ENCODE measurements at places on chromosomes 3 and 15.

- no peak for DNase-seq
Observed at GRCh38 chr3:58025406-58025805, 17.2 kb downstream of the FLNB start.

- DNase-seq = no peak
Observed at GRCh38 chr3:191358929-191359328, 28.6 kb upstream of the UTS2B start.

- DNase-seq = no peak
Observed at GRCh38 chr3:20406611-20407011, 220.6 kb upstream of the SGO1 start.

GRCh38 chr3:113268311-113268710, 57.0 kb downstream of the BOC start:
- DNase-seq = no peak

- no peak for DNase-seq
Observed at GRCh38 chr3:190345878-190346277, 23.6 kb upstream of the CLDN1 start.

DNA sequence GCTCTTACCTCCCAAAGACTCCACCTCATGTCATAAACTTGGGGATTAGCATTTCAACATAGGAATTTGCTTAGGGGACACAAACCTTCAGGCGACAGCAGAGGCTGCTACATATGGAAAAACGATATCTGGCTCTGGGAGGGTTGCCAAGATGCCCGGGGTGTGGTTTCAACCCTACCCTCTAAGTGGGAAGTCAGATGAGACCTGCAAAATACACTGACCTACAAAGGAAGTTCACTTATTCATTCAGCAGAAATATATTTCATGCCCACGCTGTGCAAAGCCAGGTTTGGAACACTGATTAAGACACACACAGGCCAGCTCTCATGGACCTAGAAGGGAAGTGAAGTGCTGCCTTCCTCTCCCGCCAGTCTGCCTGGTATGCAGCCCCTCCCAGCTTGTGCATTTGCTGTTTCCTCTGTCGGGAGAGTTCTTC, 239.3 kb downstream of the FEZF2 start:
- no peak for DNase-seq

DNA sequence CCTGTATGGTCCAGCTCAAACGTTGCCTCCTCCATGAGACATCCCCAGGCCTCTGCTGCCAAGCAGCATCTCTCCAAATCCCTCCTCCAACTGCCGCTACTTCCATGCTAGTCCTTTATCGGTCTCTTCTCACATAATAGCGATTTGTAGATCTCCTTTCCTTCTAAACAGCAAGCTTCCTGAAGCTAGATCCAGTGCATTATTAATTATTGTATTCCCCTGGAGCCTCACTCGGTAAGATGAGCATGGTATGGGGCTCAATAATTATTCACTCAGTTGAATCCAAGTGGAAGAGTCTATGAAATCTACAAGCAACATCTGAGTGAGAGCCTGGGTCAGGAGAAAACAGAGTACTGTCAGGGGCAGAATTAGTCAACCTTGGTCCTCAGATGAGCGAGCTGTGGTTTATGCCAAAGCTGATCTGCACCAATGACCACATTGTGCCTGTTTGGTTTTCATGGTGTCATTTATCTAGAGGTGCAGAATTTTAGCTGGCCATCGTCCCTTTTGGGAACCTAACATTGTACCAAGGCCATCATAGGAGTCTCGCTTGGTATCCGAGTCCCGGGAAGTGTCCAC, 93.8 kb upstream of the UBE2E1 start:
- no peak for DNase-seq

DNA sequence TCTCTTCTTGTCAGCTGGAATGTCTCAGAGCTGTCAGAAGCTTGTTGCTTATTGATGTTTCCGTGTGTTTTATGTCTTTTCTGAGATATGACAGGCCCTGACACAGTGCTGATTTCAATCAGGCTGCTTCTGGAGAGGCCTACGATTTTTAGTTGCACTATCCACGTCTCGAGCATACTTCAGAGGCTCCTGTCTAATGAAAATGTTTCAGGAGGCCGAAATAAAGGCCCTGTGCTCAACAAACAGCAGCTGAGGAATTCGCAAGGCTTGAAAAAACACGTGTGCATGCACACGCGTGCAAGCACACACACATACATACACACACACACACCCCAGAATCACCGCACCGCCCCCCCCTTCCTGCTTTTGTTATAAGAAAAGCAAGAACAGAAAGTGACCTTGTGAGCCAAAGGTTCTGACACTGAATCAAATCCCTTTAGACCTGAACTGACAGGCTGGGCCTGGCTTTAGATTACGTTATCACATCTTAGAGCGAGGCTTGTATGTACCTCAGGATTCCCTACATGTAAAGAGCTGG, 296.6 kb downstream of the NR2F2 start:
- DNase-seq = no peak

- no peak for DNase-seq
Observed at GRCh38 chr3:43076857-43077256, 29.0 kb downstream of the POMGNT2 start.

DNA sequence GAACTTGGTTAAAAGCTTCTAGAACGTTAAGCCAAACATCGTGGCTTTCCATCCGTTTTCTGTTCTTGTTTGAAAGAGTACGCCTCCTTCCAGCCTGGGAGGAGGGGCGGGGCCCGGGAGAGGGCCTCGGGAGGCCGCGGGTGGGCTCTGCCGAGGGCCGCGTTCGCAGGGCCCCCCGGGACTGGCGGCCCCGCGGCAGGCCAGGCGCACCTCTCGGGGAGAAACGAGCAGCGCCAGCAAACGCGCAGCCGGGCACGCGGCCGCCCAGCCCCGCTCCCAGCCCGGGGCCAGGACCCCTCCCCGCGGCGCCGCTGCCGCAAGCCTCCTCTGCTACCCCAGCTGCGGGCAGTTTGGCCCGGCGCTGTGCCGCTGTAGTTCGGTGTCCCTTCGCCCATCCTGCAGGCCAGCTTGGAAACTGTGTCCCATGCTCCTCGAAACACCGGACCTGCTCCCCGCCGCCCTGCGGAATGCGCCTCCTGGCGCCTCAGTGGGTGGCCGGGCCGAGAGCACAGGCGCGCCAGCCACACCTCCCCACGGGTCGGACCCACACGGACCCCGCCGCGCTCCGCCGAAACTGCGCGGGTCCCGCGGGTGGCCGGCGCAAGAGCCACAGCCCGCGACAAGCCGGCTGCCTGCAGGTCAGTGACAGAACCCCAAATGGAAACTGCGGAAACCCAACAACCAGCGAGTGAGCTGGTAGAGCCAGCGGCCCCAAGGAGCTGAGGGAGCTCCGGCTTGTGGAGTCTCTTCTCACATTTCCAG, 2.3 kb downstream of the OCA2 start:
- no peak for DNase-seq

GRCh38 chr3:114362815-114363214, 69.0 kb downstream of the TIGIT start:
- DNase-seq = no peak

DNA sequence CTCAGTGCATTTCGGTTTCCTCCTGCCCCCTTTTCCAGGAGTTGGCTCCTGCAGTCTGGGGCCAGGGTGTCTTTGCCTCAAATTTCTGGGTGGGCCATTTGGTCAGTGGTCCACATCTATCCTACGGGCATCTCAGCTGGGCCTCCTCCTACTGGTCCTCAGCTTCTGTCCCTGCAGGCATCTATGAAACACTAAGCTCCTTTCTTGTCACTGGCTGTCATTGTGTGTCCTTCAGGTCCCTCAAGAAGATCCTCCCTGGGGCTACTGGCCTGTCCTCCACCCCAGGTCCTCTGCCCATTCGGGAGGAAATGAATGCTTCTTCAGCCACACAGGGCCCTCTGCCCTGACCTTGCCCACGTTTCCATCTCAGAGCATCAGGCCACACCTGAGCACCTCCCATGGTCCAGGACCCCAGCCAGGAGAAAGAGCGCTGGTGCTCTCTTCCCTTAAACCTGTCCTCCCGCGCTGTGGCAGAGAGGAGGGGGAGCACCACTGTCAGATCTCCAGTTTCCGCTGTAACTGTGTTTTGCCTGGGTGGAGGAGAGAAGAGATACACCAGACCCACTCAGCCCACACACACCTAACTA, 1.8 kb downstream of the PRR23E start:
- no peak for DNase-seq

Data from activated gamma-delta T cell treated with Interleukin-2 at 50 U/mL for 16 hours (primary cell).